ENCODE measurements at places on chromosomes 11 and 22. TPM values are rescaled to one million over a fixed set of nuclear protein-coding genes. Genes with fewer than 3 reads are reported as not detected.

MS4A4E gene
- polyA plus RNA-seq, result 0.57 TPM

OR52A1 gene
- not detected for polyA plus RNA-seq

DNA sequence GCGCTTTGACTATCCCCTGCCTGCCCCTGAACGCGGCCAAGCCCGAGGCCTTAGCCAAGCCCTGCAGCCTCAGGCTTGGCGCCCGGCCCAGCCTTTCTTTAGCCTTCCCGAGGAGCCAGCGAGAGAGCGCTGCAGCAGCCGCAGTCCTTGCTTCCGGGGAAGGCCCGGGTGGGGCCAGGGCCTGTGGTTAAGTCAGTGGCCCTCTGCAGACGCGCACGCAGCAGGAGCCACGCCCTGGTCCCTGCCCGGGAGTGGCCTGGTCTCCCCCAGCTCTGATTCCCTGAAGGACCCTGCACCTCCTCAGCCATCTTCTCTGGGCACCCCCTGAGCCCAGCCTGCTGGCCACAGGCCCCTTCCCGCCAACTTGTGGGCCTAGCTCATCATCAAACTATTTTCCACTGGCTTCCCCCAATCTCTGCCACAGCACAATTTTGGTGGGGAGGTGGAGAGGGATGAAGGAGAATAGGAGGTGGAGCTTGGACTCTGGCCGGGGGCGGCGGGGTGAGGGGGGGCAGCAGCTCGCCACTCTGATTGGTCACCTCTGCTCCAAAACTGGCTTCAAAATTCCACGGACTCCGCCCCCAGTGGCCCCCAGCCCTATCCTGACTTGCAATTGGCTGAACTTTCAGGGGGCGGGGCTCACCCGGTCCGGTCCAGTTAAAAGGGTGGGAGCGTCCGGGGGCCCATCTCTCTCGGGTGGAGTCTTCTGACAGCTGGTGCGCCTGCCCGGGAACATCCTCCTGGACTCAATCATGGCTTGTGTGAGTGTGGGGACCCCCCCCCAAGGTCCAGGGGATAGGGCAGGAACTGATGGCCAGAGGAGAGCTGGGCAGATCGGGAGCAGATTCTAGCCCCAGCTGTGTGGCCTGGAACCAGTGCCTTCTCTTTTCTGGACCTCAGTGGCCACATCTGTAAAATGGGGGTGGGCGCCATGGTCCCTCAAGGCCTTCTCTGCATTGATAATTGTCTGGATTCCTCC, at the start of gene LGALS1:
TSS of gene LGALS1 (plus strand) at position 686 of the 979 bp plus-strand sequence. CDS start at position 753, 67 bp downstream.
- peak; percentile 99 for DNase-seq

- DNase-seq, result no peak
Observed at GRCh38 chr11:19551457-19551856, 161.2 kb upstream of the NAV2 start.

DNA sequence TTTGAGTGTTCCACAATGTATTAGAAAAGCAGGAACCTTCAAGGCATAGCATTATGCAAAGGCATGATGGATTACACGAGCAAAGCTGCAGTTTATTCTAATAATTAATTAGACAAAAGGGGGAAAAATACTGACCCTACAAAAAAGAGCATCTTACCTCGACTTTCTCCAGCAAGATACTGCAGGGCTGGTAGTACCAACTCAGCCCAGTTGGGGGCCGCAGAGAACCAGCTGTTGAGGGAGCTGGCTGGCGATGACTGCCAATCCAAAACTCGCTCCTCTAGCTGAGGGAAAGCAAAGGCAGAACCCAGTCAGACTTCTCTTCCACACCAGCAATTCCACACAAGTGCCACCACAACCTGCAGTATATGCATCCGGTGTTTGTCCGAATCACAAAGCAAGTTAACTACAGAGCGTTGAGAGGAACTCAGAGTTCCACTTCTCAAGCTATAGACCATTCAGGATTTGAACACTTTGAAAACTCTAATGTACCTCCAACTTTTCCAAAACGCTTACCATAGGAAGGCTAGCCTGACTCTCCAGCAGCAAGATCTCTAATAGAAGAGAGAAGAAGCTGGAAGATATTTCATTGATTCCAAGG, 13.7 kb downstream of the NFRKB start:
- no peak for DNase-seq

DNA sequence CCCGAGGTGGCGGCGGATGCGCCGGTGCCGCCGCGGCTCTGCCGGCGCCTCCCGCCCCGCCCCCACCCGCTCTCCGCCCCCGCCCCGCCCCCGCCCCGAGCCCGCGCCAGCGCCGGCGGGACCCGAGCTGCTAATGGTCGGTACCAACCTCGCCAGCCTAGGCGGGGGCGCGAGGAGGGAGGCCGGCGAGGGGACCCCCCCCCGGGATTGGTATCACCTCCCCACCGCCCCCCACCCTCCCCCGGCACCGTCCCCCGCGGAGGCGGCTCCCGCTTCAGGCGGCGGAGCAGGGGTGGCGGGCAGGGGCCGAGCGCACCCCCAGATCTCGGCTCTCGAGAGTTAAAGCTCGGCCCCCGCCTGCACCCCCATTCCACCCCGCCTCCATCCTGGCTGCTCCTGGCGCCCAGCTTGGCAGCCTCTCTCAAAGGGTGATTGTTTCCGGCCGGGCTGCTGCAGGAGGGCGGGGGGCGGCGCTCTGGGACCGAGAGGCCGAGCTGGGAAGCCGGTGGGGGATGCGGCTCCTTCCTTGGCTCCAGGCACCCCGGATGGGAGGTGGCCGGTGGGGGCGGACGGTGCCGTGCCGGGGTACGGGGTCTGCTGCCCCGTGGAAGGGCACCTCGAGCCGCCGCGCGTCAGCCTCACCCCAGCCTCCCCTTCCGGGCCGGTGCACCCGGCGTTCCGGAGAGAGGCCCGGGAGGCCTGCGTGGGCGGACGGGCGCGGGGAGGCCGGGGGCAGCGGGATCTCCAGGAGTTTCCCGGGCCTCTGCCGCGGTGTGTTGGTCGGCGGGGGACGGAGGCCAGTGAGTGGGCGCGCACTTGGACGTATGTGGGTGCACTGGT, at the start of gene B3GAT1:
TSS of gene B3GAT1 (minus strand) at position 40 of the 840 bp plus-strand sequence. CDS start 24,583 bp downstream, outside the sequence.
- DNase-seq, result no peak

DNA sequence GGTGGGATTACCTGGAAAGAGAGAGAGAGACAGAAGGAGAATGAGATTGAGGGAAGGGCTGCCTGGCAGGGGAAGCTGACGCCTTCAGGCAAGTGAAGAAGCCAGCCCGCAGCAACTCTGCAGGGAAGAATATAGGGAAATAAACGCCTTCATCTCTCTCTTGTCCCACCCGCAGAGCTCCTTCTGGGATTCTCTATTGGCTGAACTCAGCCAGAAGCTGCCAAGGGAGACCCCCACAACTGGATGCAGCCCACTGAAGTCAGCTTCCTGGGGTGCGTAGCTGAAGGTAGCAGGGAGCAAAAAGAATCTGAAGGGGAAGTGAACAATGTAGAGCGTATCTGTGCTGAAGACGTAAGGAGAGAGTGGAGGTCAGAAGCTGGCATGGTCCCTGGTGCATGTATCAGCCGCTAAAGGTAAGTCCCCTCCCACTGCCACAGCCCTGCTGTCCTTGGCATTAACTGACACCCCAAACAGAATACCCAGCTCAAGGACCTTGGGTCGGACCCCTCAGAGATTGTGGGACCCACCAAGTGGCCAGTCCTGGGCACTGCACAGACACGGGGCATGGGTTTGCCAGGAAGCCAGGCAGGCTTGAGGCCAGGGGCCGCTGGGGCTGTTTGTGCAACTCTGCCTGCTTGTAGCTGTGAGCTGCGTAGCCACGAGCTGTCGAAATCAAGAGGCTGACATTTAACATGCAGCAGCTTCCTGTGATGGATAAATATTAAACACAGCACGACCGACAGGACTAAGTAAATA, 469.9 kb downstream of the MN1 start:
- DNase-seq, result peak; percentile 67

- no peak for DNase-seq
Observed at GRCh38 chr22:35071784-35072183, 5.8 kb downstream of the ISX start.

GRCh38 chr11:80694385-80694784, 1253.6 kb upstream of the TENM4 start:
- DNase-seq, result no peak

Measured in ovary (tissue), 10 donors.